ENCODE measurements at places on chromosomes 4 and X. TPM values are rescaled to one million over a fixed set of nuclear protein-coding genes. Genes with fewer than 3 reads are reported as not detected.

The UCHL1 gene
- total RNA-seq, result 24.9 TPM

- DNase-seq, result peak; percentile 52
These were observed 32.1 kb upstream of the MTNR1A start for GRCh38 chr4:186587416-186588018.

GRCh38 chr4:73650250-73650649 lies 30.0 kb upstream of the RASSF6 start:
- DNase-seq, result no peak

GRCh38 chr4:77827343-77827742 lies 8.2 kb upstream of the CNOT6L start:
- DNase-seq, result no peak

The ARSD gene
- 29.7 TPM for total RNA-seq

Data from dermis microvascular lymphatic vessel endothelial cell (primary cell).